ENCODE measurements at places on chromosomes 1 and 21.

GRCh38 chr1:206687915-206688442 is 3.3 kb downstream of the MAPKAPK2 start:
- no peak for DNase-seq

DNA sequence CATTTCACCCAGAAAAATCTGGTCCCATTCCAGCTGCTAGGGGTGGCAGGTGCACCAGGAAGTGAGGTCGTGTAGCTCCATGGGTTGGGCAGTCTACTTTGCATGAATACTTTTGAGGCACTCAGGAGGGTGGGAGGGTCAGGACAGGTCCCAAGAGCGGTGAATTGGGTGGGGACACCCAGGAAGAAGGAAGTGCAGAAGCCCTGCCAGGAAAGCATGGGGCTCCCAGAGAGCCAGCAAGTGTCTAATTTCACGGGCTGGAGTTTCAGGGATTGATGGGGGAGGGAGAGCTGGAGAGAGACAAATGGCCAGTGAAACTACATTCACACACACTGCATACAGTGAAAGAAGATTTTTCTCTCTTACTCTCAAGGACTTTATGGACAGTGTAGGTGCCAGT is 137.8 kb downstream of the GALNT2 start:
- DNase-seq = no peak

DNA sequence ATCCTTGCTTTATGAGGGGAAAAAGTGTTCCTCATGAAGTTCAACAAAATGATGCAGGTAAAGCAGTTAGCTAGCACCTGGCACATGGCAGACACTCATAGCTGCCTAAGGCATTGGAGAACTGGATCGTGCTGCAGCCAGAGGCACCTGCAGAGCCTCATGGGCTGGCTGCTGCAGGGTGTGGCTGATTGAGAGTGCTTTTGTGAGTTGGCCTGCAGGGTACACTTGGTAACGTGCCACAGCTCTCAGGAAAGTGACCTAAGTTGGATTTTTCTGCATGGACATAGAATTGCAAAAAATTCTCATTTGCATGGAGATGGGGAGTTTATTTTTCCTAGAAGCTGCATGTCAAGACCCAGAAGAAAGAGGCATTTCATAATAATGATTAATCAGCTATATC is 31.6 kb upstream of the IL20 start:
- DNase-seq = no peak

DNA sequence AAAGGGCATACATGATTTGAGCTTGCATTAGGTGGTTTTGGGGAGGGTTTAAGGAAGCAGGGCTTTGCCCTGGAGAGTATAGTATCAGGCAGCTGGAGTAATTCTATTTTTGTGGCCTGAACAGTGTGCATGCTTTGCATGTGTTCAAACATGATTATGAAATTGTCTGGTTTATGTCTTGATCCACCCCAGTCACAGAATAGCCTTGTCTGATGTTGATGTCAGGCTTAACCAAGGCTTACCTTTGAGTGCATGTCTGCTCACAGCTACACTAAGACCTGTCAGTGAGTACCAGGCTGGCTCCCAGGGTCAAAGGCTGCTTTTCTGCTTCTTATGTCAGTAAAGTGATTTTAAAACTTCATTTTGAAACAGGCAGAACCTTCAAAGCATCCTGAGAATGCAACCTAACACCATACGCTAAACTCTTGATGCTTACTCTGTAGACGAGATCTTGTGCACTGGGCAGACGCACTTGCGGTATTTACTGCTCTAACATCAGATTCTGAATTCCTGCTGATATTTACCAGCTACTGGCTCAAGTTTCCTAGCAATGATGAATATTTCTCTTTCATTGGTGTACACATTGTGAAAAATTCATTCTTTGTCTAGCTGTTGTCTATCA is 78.9 kb downstream of the MAP3K21 start:
- no peak for DNase-seq

DNA sequence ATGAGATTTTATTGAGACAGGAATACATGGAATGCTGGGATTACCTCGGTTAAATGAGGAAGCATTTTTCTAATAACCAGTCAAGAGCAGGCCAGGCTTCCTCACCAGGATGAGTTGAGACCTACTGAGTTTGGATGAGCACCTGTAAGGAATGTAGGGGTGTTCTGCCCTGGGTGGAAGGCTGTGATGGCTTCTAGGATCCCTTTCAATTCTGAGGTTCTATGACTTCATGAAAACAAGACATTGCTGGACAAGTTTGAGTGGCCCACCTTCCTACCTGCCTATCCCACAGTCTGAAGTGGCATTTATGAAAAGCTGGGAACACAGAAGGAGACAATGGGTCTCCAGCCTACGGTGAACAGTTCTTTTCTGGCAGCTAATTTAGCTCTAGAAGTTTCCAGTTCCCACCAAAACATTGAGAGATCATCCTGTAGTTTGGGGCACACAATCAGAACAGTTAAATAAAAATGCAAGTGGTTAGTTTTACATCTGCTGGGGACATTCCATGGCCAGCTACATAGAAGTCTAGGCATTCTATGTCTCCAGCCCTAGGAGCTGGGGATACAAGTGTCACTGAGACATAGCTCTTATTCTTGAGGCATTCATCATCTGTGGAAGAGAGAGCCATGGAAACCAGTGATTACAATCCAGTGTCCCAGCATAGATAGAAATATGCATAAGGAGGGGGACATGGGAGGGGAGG is 51.3 kb upstream of the TSPAN2 start:
- DNase-seq = no peak

GRCh38 chr1:224217655-224218623 is 34.9 kb downstream of the DEGS1 start:
- no peak for DNase-seq

GRCh38 chr1:5347726-5348125 is 644.5 kb downstream of the NPHP4 start:
- no peak for DNase-seq

DNA sequence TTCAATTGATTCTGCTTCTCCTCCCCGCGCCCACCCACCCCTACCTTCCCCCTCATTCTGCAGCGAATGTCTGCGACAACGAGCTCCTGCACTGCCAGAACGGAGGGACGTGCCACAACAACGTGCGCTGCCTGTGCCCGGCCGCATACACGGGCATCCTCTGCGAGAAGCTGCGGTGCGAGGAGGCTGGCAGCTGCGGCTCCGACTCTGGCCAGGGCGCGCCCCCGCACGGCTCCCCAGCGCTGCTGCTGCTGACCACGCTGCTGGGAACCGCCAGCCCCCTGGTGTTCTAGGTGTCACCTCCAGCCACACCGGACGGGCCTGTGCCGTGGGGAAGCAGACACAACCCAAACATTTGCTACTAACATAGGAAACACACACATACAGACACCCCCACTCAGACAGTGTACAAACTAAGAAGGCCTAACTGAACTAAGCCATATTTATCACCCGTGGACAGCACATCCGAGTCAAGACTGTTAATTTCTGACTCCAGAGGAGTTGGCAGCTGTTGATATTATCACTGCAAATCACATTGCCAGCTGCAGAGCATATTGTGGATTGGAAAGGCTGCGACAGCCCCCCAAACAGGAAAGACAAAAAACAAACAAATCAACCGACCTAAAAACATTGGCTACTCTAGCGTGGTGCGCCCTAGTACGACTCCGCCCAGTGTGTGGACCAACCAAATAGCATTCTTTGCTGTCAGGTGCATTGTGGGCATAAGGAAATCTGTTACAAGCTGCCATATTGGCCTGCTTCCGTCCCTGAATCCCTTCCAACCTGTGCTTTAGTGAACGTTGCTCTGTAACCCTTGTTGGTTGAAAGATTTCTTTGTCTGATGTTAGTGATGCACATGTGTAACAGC is 339.9 kb downstream of the NTNG1 start:
- no peak for DNase-seq

- DNase-seq = peak; percentile 32
These were observed 105.0 kb downstream of the FNBP1L start for GRCh38 chr1:93552741-93553455.

- no peak for DNase-seq
These were observed 3.8 kb downstream of the DYRK1A start for GRCh38 chr21:37370152-37371040.

DNA sequence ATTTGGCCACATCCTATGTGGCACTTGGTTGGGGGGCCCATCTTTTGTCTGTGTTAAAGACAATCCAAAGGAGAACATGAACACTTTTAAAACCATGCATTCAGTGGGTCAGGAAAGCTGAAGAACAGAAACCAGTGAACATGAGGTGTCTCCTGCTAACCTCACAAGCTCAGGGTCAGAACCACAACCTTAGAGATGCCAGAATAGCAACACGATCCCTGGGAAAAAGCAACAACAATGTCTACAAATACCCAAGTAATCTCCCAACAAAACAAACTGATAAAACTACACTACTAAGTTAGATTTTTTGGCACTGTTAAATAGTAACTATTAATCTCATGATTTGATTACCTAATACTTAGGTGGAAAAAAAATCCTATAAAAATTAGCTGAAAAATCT is 34.1 kb upstream of the GNG4 start:
- no peak for DNase-seq
